ENCODE measurements at places on chromosomes 3 and 15.
A peak's percentile ranks its signal among the peaks of the same experiment; 100 is the strongest.

DNA sequence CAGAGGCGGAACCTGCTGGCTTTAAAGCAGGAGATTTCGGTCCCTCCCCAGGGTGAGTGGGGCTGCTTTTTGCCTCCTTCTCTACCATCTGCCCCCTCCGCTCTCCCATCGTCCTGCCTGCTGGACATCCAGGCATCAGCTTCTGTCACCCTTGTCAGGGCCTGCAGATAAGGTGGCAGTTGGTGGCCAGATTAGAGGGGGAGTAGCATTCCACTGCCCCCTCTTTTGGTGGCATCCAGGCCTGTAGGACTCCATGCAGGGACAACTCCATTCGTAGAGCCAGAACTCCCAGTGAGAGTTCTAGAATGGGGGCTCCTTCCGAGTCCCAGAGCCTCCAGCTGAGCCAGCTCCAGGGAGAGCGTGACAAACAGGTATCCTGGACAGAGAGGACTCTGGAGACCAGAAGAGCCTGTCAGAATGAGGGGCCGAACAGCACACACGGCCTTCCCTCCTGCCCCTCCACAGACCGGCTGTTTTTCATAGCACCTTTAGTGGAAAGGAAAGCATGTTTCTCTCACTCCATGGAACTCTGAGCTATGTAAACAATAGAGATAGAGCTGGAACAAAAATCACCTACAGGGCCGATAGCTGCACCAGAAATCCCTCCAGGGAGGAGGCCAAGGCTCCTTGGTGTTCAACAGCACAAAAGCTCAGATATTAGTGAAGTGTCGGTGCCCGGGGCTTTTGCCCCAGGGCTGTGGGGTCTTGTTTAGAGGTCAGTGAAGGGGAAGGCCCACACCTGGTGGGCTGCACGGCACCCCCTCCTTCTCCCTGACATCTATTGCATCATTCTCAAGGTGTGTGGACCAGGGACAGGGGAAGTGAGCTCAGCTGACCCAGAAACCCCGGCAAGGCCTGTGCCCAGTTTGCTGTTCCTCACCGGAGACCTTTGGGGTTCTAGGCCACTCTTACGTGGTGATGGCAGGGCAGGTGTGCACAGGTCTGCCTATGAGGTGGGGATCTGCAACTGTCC, 34.2 kb downstream of the MAGEF1 start:
- DNase-seq, result no peak

DNA sequence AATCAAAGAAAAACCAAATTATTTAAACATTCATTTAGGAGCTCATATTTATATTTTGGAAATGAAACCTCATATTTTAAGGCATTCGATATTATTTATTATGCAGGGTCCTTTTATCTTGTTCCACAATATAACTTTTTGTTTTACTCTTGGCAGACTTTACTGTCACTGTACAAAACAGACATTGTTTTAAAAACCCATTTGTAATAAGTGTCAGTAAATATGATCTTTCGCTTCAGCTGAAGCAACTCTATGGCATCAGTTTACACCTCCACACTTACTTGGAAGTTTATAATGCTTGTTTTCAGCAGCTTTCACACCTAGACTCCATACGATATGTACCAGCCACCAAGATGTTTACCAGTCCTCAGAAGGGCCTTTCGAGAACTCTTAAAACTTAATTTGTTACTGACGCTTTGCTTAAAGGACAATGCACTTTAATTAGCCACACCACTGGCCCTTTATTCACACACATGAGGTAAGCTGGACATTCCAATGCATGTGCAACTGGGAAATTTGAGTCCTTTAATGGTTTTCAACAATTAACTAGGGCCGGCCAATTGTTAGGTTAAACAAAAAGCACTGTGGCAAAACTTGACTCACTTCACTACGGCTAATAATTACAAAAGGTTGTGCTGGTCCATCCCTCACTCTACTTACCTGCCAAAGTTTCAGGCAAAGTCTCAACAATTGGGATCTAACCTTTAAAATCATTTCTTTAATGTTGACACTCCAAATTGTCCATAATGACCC, 16.7 kb downstream of the WWTR1 start:
- DNase-seq, result no peak

DNA sequence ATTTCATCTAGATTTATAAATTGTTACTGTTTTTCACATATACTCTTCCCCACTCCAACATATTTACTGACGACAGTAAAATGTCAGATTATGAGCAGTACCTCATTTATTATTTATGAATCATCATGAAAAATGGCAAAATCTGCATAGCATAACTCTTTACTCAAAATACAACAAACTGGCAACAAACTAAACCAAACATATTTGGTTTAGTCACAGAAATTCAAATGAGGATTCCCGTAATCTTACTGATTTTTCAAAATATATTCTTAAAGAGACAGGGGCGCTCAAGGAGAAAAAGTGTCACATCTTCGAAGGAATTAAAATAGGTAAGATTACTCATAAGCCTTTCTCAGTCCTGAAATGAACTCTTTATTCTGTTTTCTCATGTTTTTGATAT, 3.0 kb upstream of the GPR87 start:
- peak; percentile 76 for DNase-seq

GRCh38 chr15:90685591-90686434, 31.3 kb upstream of the BLM start:
- DNase-seq, result no peak

DNA sequence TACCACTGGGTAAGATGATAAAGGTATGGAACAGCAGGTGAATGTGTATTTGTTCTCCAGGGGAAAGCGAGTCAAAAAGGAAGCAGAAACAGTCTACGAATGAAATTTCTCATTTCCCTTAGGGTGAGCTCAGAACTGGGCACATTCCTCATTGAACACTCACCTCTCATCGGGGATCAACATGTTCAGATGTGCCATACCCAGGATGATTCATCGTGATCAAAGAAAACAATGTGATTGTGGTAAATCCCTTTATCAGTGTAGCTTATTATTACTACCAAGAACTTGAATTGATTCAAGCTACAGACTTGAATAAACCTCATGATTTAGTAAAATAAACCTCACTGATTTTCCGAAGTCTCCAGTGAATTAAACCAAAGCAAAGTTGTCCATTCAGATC, 72.1 kb downstream of the GJD2 start:
- peak; percentile 60 for DNase-seq

DNA sequence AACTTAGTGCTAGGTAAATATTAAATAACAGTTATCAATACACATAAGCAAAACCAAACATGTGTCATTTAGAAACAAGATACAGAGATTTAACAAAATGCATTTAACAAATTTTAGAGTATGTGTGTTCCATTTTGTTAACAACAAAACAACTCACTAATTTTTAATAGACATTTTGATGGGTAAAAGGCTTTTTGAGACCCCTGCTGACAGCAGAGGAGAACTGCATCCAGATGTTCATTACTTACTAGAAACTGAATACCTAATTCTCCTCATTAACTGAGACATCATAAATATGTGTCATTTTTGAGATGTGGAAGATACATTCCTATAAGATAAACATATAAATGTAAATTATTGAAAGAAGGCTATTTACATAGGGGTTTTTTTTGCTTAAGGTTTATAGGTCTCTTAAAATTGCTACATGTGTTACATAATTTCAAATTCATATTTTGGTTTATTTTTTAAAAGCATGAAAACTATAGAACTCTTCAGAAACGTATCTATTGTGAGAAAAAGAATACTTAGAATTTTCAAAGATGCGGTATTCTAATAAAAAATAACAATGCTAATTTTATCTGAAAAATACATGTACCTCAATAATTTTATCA, 1009.8 kb downstream of the TUSC7 start:
- DNase-seq, result peak; percentile 12

GRCh38 chr3:186826410-186826975, 16.0 kb upstream of the ADIPOQ start:
- no peak for DNase-seq

GRCh38 chr3:3089017-3089416, 21.2 kb downstream of the IL5RA start:
- DNase-seq, result no peak

All from amniotic epithelial cell (primary cell).